ENCODE measurements at places on chromosomes 12 and 14. TPM values are rescaled to one million over a fixed set of nuclear protein-coding genes. Genes with fewer than 3 reads are reported as not detected.

- peak; percentile 97 for DNase-seq
Measured at GRCh38 chr12:51886021-51886710, 1.7 kb upstream of the ANKRD33 start.

- peak; percentile 96 for DNase-seq
Measured at GRCh38 chr14:73662487-73662943, 17.7 kb downstream of the DNAL1 start.

DNA sequence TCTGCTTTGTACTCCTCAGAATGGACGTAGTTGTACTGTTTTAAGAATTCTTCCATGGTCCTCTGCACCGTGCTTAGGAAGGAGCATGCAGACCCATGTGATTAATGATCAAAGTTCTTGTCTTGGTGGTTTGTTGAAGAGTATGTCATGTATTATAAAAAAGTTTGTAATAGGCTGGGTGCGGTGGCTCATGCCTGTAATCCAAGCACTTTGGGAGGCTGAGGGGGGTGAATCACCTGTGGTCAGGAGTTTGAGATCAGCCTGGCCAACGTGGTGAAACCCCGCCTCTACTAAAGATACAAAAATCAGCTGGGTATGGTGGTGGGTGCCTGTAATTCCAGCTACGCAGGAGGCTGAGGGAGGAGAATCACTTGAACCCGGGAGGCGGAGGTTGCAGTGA lies 61.8 kb upstream of the RTL1 start:
- no peak for DNase-seq

DNA sequence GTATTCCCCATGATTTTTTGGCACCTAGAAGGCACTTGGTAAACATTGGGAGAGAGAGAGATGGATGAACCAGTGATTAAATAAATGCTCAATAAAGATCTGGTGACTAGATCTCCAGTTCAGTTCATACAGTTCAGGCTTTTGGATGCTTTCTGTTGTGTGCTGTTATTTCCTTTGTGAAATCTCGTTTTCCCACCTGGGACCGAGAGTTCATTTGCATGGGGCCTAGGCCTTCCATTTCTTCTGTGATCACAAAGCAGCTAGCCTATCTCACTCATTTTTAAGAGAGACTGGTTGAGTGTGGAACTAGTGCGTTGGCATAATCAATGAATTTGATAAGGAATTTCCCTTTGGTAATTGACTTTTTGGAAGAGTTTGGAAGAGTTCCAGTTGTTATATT lies 104.0 kb downstream of the VRK1 start:
- DNase-seq = no peak

- no peak for DNase-seq
Measured at GRCh38 chr14:104470588-104470987, 109.0 kb upstream of the C14orf180 start.

GRCh38 chr12:96044017-96044942 lies 8.9 kb upstream of the LTA4H start:
- DNase-seq = peak; percentile 69

- DNase-seq = peak; percentile 88
Measured at GRCh38 chr12:27779920-27780611, at the start of the genes KLHL42 and MANSC4. TSS of gene KLHL42 (plus strand) at chr12:27780233. CDS start at chr12:27780331, 98 bp downstream. TSS of gene MANSC4 (minus strand) at chr12:27780236. CDS start at chr12:27771276, 8,960 bp downstream.

- DNase-seq = no peak
Measured at GRCh38 chr14:23613242-23614070, 22.7 kb upstream of the DHRS2 start.

DNA sequence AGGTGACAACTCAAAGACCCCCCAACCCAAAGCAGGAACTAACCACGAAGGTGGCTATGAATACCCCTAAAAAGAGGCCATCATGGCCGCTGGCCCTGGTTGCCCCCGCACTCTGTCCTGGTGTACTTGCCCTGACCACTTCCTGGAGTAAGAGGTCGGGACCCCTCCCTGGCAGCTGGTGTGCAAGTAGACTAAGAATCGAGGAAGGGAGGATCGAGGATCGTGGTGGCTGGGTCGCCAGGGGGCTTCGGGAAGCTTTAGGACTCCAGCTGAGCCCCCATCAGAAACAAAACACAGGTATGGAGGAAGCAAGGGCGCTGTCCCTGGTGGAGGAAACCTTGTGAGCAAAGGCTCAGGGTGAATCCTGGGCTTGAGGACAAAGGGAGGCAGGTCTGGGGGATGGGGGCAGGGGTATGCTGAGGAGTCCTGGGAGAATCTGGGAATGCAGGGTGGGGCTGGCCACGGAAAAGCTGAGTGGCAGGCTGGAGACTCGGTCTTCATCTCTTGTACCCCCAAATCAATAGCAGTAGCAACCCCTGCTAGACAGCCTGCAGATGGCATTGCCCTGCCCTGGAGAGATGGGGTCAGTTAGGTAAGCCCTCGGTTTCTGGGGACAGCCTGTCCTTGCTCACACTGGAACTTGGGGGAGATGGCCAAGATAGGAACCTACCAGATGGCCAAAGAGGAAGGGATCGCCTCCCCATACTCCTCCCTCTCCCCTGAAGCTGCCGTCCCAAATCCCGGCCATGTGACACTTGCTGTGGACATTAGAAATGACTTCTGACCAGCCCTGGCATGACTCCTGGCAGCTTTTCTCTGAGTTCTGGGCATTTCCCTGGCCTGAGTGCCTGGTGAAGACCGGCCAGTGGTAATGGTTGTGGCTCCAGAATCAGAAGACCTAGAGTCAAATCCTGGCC lies 45.3 kb upstream of the ESRRB start:
- no peak for DNase-seq

- peak; percentile 37 for DNase-seq
Measured at GRCh38 chr12:117228239-117228638, 38.0 kb upstream of the FBXO21 start.

DNA sequence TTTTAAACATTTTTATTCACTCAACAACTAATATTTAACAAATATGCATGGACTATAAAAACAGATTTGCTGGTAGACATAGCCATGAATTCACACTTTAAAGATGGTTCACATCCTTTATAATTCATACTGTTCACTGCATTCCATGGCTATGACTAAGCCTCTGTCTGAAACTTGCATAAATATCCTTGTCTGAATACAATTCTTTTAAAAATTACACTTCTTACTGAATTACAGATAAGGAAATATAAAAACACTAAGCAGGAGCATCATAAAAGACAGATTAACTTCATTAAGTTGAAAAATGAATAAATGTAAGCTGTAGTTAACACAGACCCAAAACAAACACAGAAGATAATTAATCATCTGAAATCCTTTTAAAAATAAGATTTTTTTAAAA lies 53.8 kb downstream of the GXYLT1 start:
- DNase-seq = peak; percentile 74

DNA sequence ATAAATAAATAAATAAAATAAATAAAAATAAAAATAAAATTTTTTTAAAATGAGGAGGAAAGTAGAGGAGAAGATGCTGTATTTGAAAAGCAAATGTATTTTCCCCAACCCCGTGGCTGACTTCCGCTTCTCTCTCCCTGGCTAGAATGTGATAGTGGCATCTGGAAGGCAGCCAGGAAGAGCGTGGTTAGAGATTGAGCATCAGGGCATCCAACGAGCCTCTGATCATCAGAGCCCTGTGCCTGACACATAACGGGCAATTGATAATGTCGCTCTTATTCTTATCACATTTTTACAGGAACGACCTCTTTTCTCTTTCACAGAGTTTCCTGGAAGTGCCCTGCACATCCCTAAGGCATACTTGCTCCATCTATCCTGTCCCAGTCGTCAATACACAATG lies 496.9 kb upstream of the TMEM132C start:
- DNase-seq = no peak

DNA sequence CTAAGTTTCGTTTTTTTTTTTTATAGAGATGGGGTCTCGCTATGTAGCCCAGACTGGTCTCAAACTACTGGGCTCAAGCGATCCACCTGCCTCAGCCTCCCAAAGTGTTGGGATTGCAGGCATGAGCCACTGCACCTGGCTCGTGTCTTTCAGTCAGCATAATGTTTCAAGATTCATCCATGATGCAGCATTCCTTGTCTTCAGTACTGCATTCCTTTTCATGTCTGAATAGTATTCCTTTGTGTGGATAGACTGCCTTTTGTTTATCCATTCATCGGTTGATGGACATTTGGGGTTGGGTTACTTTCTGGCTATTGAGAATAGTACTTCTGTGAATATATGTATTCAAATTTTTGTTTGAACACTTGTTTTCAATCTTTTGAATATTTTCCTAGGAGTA lies 37.4 kb downstream of the HCAR2 start:
- DNase-seq = no peak

GRCh38 chr14:36319899-36320199 lies 588 bp downstream of the MBIP start:
- no peak for DNase-seq

DNA sequence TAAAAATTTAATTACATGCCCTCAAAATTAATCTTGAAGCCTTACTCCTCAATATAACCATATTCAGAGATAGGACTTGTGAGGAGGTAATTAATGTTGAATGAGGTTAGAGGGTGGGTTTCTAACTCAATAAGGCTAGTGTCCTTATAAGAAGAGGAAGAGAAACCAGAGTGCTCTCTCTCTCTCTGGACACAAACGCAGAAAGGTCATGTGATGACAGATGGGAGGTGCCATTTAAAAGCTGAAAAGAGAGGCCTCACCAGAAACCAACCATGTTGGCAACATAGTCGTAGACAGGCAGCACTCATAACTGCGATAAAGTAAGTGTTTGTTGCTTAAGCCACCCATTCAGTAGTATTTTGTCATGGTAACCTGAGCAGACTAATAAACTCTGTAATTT lies 378.5 kb upstream of the LMO3 start:
- no peak for DNase-seq

- no peak for DNase-seq
Measured at GRCh38 chr12:80714055-80714454, 2.7 kb upstream of the MYF5 start.

GRCh38 chr14:55976219-55976618 lies 142.0 kb upstream of the PELI2 start:
- DNase-seq = no peak

- DNase-seq = peak; percentile 69
Measured at GRCh38 chr12:62632411-62632918, 165.8 kb downstream of the MON2 start.

- no peak for DNase-seq
Measured at GRCh38 chr12:64008596-64008995, 164.1 kb downstream of the SRGAP1 start.

DNA sequence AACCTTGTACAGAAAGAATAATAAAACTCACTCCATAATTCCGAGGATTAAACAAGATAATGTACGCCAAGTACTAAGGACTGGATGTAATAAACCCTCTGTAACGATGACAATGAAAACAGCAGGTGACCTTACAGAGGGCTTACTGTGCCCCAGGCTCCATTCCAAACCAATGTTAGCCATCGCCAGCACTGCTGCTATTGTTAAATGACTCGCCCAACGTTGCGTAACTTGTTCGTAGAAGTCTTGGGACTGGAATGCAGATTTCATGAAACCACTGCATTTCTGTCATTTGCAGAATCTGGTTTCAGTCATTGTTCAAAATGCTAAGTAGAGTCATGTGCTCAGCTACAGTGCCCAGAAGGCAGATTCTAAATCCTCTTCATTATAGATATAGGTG lies 728 bp upstream of the STON2 start:
- DNase-seq = peak; percentile 100

DNA sequence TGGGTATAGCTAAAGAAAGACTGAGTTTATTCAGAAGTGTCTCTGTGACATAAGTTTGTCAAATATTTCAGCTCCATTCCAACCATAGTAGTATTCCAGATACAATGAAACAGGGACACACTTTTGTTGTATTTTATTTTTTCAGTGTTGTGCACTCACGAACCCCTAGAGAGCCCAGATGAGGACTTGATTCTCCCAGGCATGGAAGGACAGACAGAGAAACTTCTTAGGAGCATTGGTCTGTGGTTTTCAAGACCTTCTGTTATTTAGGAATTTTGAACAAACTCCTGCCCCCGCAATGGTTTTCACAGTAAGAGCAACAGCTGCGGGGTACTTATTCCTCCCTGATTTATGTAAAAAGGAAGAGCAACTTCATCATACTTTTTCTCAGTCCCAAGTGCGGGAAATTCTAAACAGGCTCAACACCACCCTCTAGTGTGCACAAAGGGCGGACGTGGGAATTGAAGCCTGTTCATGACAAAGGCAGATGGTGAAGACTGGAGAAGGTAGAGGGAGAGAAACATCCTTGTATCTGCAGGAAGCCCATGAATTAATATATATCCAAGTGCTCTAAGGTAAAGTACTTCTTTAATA lies 147.6 kb downstream of the PAH start:
- peak; percentile 81 for DNase-seq

GRCh38 chr12:44571006-44571550 lies 305.0 kb downstream of the NELL2 start:
- no peak for DNase-seq

The KCNC2 gene
- polyA plus RNA-seq = not detected

The TTLL5 gene
- polyA plus RNA-seq = 14.6 TPM

The SMCO3 gene
- polyA plus RNA-seq = not detected

The APOF gene
- polyA plus RNA-seq = not detected

The SLC39A2 gene
- polyA plus RNA-seq = 0.24 TPM

The CLEC4C gene
- not detected for polyA plus RNA-seq

The KRT82 gene
- polyA plus RNA-seq = not detected

The IRAK4 gene
- polyA plus RNA-seq = 12.0 TPM

The MYO1H gene
- not detected for polyA plus RNA-seq

The MDGA2 gene
- polyA plus RNA-seq = not detected

The SBNO1 gene
- polyA plus RNA-seq = 23.6 TPM

The NGB gene
- not detected for polyA plus RNA-seq

The FOXJ2 gene
- 10.5 TPM for polyA plus RNA-seq

The NKX2-1 gene
- polyA plus RNA-seq = not detected

The CPNE6 gene
- polyA plus RNA-seq = not detected

The STAB2 gene
- polyA plus RNA-seq = not detected

Data from GM23248 (cell line).